Keratinocyte (primary cell): ENCODE measurements at places on chromosomes 5 and 9. TPM values are rescaled to one million over a fixed set of nuclear protein-coding genes. Genes with fewer than 3 reads are reported as not detected.

DNA sequence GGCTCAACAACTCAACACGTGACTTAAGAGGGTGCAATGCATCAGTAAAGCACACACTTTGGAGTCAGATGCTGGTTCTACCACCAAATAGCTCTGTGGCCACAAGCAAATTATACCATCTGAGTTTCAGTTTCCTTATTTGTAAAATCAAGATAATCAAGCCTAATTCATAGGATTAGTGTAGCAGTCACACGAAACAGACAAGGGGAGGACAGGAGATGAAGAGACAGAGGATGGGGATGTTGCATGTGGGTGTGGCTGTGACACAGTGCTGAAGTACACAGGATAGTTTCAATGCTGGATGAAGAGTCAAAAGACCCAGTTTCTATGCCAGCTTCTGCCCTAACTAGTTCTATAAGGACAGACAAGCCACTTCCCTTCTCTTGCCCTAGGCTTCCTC lies 60.2 kb downstream of the SPOCK1 start:
- no peak for DNase-seq

The RETREG1 gene
- 4.3 to 13.6 TPM (median 7.4 TPM) in 3 replicates for polyA plus RNA-seq

DNA sequence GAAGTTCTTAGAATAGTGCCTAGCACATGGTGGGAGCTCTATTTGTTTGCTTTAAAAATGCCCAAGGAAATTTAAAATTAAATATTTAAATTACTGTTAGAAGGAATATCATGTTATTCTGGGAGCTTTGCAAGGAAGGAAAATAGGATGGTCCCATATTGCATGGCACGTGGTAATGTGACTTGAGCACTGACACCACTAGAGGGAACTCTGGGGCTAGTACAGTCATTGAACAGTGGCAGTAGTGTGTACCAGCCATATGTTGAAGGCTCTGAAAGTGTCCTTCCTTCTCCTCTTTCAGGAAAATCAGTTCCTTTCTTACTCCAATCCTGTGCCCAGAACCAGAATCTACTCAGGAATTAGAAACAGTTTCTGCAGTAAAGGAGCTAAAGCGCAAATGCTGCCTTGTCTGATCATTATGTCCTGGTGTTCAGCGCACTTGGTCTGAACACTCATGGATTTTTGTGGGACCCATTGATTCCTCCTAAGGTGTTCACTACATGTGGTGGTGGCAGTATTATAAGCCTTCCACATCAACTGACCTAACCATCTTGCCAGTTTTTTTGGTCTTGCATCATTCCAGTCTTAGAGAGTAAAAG lies 54.1 kb downstream of the GDA start:
- no peak for DNase-seq

The PCDHGC3 gene
- 9.8 to 45.1 TPM (median 15.2 TPM) in 3 replicates for polyA plus RNA-seq

DNA sequence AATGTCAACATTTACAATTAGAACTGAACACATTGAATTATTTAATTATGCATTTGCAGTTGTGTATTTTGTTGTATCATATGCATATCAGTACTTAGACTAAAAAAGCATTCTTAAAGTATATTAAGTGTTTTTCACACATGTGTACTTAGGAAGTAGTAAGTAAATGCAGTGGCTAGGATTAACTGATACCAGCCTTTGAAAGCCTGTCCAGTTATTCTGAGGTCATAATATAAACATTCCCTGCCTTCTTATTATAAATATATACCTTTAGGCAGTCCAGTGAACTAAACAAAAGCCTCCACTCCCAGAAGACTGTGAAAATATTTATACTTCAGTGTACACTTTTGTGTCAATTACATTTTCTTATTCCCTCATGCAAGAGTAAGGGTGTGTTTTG lies 83.8 kb downstream of the TLE4 start:
- no peak for DNase-seq

The SAXO1 gene
- not detected in 3 replicates for polyA plus RNA-seq

- DNase-seq, result no peak
Observed at GRCh38 chr5:137838976-137839375, 28.7 kb upstream of the MYOT start.

GRCh38 chr9:124075761-124076160 lies 64.2 kb downstream of the LHX2 start:
- DNase-seq, result no peak

The CKS2 gene
- polyA plus RNA-seq, result 130 to 291 TPM (median 224 TPM) in 3 replicates

The SPACA9 gene
- polyA plus RNA-seq, result 2.9 to 4.7 TPM (median 3.6 TPM) in 3 replicates

DNA sequence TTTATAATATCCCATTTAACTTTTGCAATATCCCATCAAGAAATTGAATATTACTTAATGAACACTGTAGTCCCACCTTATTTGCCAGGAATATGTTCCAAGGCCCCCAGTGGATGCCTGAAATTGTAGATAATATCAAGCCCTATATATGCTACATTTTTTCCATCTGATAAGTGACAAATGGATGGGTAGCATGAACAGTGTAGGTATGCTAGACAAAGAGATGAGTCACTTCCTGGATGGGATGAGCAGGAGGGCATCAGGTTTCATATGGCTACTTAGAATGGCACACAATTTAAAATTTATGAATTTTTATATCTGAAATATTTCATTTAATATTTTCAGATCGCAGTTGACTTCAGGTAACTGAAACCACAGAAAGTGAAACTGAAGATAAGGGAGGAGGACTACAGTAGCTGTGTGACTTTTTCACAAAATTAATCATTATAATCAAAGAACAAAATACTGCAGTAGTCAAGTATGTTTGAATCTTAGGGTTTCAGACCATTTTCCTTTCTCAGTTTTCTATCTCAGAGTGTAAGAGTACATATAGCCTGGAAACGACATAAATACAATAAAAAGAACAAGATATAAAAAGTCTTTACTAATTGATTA lies 636.4 kb upstream of the ARRDC3 start:
- no peak for DNase-seq

The GRXCR2 gene
- polyA plus RNA-seq, result 0.03 to 0.05 TPM in 2 of 3 replicates, not detected in the other

- no peak for DNase-seq
Observed at GRCh38 chr9:97502222-97502983, 937 bp downstream of the TMOD1 start.

DNA sequence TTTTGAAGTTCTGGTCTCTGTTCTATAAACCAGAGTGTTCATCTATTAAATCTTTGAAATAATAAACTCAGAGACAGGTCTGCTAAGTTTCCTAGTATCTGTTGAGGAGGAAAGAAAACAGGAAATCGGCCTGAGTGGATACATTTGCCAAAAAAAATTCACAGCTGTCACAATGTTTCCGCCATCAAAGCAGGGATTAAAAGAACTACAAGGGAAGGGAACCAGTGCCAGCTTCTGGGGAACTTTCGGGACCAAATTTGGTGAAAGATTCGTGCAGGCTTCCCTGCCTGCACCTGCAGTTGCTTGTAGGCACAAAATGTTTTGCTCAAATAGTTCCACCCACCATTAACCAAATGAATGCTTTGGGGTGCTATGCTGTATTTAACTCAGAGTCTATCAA lies 267.5 kb downstream of the MSX2 start:
- no peak for DNase-seq

The LCN15 gene
- polyA plus RNA-seq, result not detected in 3 replicates

- no peak for DNase-seq
Observed at GRCh38 chr5:118723021-118723338, 265.4 kb downstream of the DTWD2 start.

The RFK gene
- 13.5 to 30.1 TPM (median 16.4 TPM) in 3 replicates for polyA plus RNA-seq

DNA sequence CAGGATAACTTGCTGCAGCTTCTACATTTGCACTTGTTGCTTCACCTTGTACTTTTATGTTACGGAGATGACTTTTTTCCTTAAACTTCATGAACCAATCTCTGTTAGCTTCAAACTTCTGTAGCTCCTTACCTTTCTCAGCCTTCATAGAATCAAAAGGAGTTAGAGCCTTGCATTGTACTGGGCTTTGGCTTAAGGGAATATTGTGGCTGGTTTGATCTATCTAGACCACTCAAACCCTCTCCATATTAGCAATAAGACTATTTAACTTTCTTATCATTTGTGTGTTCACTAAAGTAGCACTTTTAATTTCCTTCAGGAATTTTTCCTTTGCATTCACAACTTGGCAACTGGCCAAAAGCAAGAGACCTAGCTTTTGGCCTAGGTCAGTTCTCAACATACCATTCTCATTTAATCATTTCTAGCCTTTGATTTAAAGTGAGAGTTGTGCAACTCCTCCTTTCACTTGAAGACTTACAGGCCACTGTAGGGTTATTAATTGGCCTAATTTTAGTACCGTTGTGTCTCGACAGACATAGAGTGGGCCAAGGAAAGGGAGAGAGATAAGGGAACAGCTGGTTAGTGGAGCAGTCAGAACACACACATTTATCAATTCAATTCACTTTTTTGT lies 63.7 kb downstream of the SHOC1 start:
- DNase-seq, result no peak

DNA sequence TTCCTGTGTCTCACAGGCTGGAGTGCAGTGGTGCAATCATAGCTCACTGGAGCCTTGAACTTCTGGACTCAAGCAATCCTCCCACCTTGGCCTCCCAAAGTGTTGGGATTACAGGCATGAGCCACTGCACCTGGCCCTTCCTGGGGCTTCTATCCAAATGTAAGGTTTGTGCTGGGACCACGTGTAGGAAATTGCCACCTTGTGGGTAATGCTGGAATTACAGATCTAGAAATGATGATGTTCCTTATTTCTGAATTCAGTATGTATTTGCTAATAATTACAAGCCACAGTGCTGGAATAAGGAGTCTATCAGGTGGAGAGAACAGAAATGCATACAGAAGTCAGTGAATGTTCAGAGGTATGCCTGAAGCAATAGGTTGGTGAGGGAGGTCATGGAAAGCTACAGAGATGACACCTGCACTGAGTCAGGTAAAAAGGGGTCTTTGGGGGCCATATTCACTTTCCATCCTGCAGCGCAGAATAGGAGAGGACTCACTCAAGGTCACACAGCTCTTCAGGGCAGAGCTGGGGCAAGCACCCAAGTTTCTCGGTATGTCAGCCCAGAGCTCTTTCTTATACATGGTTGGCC lies 8.8 kb upstream of the IGFBPL1 start:
- no peak for DNase-seq

- no peak for DNase-seq
Observed at GRCh38 chr5:53970475-53970874, 339.9 kb downstream of the ARL15 start.

DNA sequence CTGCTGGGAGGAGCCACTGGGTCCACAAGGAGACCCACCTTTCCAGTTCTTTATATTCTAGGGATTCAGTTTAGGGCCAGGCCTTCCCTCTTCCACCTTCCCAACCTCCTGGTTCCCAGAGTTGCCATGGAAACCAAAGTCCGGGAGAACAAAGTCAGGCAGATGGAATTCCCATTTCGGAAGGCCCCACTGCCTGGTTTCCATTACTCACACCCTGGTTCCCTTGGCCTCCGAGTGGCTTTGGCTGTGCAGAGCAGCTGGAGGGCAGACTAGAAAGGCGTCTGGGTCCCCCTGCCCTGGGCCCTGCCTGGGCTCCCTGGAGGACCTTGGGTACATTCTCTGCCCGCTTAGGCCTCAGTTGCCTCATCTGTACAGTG lies 136.1 kb downstream of the RGS3 start:
- DNase-seq, result no peak

DNA sequence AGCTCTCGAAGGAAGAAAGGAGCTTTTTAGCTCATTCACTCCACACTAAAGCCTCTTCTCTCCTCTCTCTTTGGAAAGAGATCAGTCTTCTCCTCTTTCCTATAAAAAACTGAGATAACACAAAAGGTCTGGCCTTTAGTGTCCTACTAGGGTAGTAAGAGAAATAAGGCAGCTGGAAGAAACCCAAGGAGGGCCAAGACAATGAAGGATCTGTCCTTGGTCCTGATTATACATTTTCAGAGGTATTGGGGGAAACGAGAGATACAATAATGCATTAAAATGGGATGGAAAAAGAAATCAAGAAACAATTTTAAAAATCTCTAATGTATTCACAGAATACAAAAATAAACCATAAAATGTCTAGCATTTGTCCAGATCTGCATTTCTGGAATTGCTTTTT lies 184.0 kb downstream of the SLF1 start:
- DNase-seq, result no peak

DNA sequence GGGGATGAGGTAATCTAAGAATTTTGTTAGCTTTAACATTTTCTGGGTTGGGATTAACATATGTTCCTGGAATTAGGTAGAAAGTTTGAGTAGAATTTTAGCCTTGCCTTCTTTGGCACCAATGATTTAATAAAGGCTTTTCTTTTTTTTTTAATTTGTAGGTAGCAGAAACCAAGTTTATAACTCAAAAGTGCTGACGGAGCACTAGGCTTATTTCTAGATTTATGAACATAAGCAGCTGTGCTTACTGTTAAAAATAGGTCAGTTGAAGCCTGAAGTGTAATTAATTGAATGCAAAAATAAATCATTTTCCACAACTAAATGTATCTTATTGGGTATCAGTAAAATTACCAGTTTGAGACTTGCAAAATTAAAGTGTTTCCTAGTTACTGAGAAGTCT lies 62.4 kb downstream of the TAF11L14 start:
- DNase-seq, result no peak
